ENCODE measurements at places on chromosomes 6 and 20.

DNA sequence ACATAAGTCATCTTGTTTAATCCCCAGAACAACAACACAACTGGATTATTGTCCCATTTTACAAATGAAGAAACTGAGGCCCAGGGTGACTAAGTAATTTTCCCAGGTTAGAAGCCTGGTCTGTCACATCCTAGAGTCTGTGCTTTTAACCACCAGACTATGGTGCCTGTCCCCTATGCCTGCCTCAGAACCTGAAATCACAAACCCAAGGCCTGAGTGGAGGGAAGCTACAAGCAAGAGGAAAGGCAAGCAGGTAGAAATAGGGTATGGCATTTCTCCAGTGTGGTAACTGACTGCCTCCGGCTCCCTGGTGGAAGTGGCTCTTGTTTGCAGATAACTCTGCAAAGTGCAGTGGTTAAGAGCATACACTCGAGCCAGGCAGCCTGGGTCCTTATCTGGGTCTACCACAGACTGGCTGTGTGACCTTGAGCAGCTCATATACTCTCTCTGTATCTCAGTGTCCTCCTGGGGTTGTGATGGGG, 2.5 kb downstream of the TMEM63B start:
- no peak for DNase-seq

- no peak for DNase-seq
Observed at GRCh38 chr6:113924312-113924723, 46.6 kb downstream of the HDAC2 start.

DNA sequence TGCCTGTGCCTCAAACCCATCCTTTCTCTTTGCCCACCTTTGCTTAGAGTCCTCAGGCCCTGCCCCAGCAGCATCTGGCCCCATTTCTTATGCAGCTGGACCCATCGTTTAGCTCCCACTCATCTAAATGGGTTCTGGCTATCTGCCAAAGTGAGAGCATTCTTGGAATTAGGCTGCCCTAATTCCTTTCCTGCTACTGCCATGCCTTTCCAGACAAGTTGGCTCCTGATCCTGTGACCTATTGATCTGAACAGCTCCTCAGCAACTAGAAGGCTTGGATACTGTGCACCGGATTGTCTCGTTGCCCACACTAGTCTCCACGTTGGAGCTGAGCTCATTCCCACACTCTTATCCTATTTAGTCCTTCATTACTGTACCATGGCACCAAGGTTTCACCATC, 22.9 kb downstream of the DZANK1 start:
- no peak for DNase-seq

GRCh38 chr20:31785089-31785488, 34.1 kb upstream of the MYLK2 start:
- no peak for DNase-seq

- DNase-seq: no peak
Observed at GRCh38 chr6:51562198-51562597, 525.2 kb downstream of the PKHD1 start.

DNA sequence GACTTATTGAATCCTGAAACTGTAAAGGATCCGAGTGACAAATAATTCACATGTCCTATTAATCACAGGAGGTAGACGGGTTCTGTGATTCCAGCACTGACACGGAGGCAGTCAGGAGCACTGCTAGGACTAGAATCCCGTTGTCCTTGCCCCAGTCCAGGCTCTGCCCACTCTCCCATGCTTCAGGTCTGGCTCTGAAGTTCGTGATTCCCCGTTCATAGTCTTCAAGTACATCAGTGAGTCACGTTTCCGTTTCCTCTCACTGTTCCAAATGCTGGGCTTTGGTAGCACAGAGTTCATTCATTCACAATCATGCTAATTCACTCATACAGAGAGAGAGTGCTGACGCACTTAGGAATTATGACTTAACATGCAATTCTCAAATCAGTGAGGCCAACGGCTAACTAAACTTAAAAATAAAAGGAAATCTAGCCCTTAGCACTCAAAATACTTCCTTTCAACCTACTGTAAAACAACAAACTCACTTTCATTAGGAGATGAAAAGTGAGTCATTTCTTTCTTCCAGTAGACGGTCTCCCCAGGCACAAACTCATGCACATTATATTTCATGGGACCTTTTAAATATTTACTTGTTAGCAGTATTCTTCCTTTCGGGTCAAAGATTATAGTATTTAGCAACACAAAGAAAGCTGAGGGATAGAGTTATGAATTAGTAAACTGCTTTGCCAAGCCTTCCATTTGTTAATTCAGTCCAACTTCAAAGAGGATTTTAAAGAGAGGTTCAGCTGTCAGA, 94.0 kb upstream of the NHSL1 start:
- peak; percentile 10 for DNase-seq

DNA sequence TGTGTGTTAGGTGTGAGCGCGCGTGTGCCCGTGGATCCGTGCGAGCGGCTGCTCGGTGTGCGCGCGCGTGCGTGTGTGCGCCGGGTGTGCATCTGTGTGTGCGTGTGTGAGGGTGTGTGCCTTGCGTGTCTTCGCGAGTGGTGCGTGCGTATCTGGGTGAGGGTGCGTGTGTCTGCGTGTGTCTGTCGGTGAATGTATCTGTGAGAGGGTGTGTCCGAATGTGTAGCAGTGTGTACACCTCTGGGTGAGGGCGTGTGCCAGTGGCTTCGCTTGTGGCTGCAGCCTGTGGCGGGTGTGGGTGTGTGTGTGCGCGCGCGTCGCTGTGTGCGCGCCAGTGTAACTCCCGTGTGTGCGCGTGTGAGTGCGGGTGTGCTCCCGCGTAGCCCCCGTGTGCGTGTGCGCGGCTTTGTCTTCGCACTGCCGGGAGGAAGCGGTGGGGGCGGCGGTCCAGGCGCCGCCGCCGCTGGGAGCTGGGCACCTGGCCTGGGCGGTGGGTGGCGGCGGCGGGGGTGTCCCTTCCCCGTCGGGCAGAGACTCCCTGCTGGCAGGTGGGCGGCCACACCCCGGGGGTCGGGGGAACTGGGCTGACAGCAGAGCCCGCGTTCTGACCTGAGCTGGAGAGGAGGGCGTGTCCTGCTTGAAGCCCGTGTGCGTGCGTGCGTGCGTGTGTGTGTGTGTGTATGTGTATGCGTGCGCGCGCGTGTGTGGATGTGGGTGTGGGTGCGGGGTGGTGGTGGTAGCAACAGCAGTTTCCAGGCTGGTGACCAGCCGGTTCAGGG, 61.3 kb upstream of the EPB41L1 start:
- peak; percentile 36 for DNase-seq

- DNase-seq: no peak
Observed at GRCh38 chr20:33298391-33298790, 15.4 kb downstream of the BPIFB1 start.

- no peak for DNase-seq
Observed at GRCh38 chr6:79466207-79466834, 70.9 kb downstream of the LCA5 start.

DNA sequence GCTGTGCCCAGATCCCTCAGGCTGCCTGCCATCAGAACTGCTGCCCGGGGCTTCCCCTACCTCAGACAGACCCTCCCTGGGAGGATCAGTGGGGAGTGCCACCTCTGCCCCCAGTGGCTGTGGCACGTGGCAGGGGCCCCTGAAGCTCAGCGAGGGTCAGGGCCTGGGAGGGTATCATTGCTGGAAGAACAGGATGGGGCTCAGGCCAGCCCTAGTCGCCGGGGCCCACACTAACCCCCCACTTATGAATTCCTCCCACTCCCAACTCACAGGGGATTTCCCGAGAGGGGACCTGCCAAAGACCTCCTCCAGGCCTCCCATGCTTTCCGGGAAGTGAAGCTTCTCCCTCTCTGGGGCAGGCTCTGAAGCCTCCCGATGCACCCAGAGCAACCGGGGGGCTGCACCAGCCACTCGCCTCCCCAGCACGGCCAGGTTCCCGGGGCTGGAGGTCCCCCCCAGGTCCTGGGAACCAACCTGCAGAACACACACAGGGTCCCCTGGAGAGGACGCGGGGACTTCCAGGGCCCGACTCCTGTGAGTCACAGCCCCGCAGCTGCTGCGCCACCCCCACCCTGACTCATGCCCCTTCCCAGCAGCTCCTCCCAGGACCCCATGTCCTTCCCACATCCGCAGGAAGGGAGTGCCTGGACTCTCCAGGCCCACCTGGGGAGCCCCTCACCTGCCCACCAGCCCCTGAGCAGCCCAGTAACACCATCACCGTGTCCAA, 2.5 kb downstream of the TNFRSF6B start:
- DNase-seq: peak; percentile 42

- no peak for DNase-seq
Observed at GRCh38 chr6:142395768-142396231, 94.0 kb downstream of the ADGRG6 start.

- DNase-seq: no peak
Observed at GRCh38 chr6:73679009-73679408, 17.0 kb upstream of the CD109 start.

- DNase-seq: no peak
Observed at GRCh38 chr20:2845607-2846006, 5.1 kb downstream of the VPS16 start.

GRCh38 chr6:149194820-149195558, 122.5 kb upstream of the TAB2 start:
- no peak for DNase-seq

GRCh38 chr6:86017236-86017635, 374.6 kb upstream of the SYNCRIP start:
- DNase-seq: no peak

DNA sequence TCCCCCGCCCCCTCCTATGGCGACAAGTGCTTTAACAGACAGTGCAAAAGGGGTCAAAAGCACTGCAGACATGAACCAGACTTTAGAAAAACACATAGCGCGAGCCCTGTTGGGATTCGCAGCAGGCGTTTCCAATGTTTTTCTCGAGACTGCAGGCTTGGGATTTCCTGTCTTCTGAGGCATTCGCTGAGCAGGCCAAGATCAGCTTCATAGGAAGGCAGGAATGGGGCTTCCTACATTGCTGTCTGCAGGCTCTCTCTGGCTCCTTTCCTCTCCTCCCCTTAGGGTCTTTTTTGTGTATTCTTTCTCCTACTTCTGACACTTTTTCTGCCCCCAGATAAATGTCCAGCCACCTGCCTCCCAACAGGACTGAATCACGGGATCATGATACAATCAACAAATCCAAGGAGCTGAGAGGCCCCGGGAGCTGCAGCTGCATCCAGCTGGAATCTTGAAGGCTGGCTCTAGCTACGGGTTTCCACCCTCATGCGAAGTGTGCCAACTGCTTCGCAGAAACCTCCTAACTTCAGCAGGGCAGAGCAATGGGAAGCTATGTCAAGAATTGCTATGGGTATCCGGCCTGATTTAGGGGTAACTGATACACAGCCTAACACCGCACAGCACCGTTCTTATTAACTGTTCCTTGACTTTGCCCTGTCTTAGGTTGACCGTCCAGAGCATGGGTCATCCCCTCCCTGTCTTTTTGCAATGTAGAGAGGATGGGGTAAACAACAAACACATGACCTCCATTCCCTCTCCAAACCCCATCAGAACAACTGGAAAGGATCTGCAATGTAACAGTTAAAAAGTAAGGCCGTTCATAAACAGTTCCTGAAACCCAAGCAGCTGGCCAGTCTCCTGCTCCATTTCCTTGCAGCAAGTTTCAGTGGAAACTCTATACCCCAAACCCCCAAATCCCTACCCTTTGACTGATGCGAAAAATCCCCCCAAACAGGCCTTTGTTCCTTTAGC, 31.5 kb downstream of the SNX5 start:
- DNase-seq: no peak

- no peak for DNase-seq
Observed at GRCh38 chr6:125682939-125683338, 66.5 kb upstream of the HEY2 start.

GRCh38 chr6:94389218-94389617, 969.9 kb upstream of the EPHA7 start:
- DNase-seq: no peak

- no peak for DNase-seq
Observed at GRCh38 chr20:4272225-4272624, 256.9 kb upstream of the RNF24 start.

DNA sequence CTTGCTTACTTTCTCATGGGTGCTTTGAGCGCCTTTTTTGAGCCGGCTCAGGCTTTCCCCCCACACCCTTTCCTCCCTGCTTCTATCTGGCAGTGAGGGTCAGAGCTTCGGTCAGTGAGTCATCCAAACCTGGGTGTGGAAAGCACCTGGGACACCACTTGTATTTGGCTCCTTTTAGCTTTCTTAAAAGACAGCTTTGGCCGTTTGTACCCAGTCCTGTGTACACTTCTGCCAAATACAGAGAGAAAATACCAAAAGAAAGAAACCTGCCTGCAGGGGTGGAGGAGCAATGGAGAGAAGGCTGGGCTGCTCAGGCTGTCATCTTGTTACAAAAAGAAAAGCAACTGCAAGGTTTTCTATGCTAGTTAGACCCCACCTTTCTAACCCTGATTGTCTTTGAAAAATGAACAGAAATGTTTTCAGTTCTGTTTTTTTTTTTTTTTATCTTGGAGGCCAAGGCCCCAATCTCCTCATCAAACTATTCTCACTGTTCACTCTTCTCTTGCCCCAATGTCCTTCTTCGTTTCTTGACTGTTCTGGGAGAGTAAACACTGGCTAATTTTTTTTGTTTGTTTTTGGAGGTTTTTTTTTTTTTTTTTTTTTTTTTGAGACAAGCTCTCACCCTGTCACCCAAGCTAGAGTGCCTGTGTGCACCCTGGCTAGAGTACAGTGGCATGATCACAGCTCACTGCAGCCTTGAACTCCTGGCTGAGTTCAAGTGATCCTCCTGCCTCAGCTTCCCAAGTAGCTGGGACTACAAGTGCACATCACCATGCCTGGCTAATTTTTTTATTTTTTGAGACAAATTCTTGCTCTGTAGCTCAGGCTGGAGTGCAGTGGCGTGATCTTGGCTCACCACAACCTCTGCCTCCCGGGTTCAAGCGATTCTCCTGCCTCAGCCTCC, 76.4 kb downstream of the SSR1 start:
- no peak for DNase-seq

GRCh38 chr6:21893793-21894192, 300.2 kb downstream of the SOX4 start:
- DNase-seq: no peak

GRCh38 chr20:15162079-15162647, 824.8 kb upstream of the FLRT3 start:
- no peak for DNase-seq

- no peak for DNase-seq
Observed at GRCh38 chr20:53789989-53790675, 196.5 kb upstream of the ZNF217 start.

- DNase-seq: no peak
Observed at GRCh38 chr20:51153867-51154707, 131.2 kb upstream of the KCNG1 start.

DNA sequence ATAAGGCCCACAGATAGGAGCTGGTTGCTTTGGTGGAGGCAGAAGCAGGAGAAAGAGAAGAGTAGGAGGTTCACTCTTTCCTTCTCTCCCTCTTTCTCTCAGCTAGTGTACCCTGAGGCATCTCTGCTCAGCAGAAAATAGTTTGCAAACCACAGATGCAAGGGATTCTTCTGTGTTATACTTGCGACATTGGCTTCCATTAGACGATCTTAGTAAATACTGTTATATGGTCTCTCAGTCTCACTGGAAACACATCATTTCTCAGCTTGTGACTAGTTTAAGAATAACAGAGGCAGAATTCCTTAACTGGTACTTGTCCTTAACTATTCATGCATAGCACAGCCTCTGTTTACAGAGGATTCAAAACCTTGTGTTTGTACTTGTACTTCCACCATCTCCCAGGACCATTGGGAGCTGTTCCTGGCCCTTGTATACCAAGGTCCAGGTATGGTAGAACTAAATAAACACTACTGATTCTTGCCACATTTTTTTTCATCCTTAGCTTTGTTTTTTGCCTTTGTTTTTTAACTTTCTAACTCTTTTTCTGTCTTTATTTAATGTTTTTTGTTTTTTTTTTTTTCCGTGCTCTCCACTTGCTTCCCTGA, 218.2 kb downstream of the OTOR start:
- no peak for DNase-seq

GRCh38 chr20:43584448-43585136, 6.1 kb upstream of the IFT52 start:
- no peak for DNase-seq
